Osteoblast (primary cell): ENCODE measurements at places on chromosomes 2 and 18. TPM values are rescaled to one million over a fixed set of nuclear protein-coding genes. Genes with fewer than 3 reads are reported as not detected.

The ATF2 gene
- total RNA-seq: 80.7 and 81.3 TPM in 2 replicates

- DNase-seq: peak; percentile 31
These were observed 39.9 kb downstream of the STK17B start for GRCh38 chr2:196131384-196131937.

GRCh38 chr2:222671259-222672067 lies at the start of gene MOGAT1:
TSS of gene MOGAT1 (plus strand) at chr2:222671658. CDS start at chr2:222671786, 128 bp downstream.
- DNase-seq: peak; percentile 90

The FBXO41 gene
- 0.29 and 0.36 TPM in 2 replicates for total RNA-seq

- no peak for DNase-seq
These were observed 60.2 kb downstream of the PRPF40A start for GRCh38 chr2:152657043-152657442.

DNA sequence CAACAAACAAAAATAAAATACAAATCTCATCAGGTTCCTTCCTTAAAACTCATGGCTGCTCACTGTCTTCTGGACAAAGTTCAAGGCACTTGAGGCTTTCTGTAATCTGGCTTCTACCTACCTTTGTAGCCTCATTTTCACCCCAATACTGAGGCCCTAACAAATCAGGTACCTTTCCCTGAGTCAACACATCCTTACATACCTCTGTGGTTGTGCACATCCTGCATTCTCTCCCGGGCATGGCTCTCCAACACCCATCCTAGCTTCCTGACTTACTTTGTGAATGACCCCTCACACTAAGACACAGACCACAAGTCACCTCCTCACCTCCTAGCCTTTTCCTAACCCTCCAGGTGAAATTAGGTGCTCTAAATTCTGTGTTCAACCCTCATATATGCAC lies 190.9 kb downstream of the PID1 start:
- no peak for DNase-seq

GRCh38 chr2:118032169-118033013 lies 18.5 kb upstream of the CCDC93 start:
- peak; percentile 26 for DNase-seq

DNA sequence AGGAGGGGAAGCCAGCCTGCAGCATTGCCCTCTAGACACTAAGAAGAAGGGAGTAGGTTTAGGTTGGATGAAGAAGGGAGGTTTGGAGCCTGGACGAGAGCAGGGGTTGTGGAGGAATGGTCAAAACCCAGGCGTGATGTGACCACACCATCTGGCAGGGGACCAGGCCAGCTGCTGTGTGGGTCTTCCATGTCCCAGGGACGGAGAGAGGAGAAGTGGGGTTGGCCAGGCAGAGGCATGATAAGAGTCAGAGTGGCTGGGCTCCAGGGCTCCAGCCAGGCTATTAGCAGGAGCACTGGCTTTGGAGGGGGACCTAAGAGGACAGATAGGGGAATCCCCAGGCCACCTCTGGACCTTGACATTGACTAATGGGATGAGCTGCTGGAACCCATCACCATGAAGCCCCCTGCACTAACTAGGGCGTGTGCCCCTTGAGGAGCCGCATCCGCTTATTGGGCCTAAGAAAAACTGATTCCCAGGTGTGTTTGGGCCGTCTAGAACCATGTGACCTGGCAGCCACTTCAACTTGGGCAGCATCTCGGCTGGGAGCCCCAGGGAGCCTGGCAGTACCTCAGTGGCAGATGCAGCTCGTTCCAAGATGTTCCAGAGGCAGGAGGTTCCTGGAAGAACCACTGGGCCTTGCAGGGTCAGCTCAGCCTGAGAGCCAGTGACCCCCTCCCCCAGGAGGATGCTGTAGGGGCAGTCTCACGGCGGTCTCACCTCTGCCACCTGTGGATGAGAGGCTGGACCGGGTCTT lies 235.1 kb downstream of the AGAP1 start:
- no peak for DNase-seq

GRCh38 chr2:202060218-202060617 lies 12.8 kb upstream of the KIAA2012 start:
- peak; percentile 23 for DNase-seq

The SNED1 gene
- 94.8 and 127 TPM in 2 replicates for total RNA-seq

The TTLL4 gene
- total RNA-seq: 13.0 and 15.6 TPM in 2 replicates

GRCh38 chr2:31694444-31694843 lies 113.7 kb upstream of the SRD5A2 start:
- DNase-seq: no peak

The TXNDC2 gene
- 0.29 and 0.36 TPM in 2 replicates for total RNA-seq

GRCh38 chr2:8677646-8678592 lies 3.9 kb upstream of the ID2 start:
- DNase-seq: peak; percentile 96

The CHN1 gene
- 33.7 and 54.5 TPM in 2 replicates for total RNA-seq

DNA sequence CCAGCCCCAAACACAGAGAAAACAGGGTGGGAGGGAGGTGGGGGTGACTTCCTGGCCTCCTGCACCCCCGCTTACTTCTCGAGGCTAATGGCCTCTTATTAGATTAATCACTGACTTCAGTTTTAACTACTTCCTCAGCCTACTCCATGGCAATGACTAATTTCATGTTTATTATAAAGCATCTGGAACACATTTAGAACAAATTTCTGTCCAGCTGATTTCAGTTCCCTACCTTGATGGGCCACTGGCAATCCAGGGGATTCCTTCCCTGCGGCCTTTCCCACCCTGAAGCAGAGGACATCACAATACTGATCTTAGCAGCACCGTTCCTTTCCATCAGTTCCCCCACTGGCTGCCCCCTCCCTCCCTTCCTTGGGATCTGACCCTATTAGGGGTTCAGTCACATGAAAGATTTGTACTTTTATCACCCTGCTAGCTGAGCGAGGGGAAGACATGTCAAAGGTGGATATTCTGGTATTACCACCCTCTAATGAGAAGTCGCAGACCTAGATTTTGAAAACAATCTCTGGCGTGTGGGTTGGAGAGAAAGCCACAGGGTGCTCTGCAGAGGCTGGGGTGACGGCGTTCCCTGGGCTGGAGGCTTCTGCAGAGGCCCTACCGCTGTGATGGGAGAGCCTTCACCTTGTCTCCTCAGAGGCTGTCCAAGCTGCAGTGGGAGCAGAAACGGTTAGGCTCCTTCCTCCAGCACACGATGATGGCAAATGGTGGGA lies 67.6 kb downstream of the KIAA2012 start:
- peak; percentile 91 for DNase-seq

DNA sequence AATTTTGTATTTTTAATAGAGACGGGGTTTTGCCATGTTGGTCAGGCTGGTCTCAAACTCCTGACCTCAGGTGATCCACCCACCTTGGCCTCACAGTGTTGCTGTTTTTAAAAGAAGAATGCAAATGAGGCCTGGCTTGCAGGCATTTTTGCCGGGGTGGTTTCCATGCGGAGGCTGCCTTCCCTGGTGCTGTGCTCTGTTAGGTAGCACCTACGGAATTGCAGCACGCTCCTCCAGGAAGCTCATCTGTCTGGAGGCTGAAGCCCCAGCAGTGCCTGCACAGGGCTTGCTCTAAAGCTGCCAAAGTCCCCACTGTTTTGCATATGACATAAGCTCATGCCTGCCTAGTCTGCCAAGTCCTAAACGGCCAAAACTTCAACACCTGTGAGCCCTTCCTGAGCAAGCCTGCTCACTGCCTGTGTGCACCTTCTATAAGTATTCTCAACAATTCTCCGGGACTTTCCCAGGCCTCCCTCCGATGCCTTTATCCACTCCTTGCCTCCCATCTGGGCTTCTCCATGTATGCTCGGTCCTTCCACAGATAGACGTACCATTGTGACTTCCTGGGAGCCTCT lies 551.3 kb upstream of the RAB6C start:
- DNase-seq: peak; percentile 62

The WDSUB1 gene
- total RNA-seq: 12.7 and 13.8 TPM in 2 replicates

DNA sequence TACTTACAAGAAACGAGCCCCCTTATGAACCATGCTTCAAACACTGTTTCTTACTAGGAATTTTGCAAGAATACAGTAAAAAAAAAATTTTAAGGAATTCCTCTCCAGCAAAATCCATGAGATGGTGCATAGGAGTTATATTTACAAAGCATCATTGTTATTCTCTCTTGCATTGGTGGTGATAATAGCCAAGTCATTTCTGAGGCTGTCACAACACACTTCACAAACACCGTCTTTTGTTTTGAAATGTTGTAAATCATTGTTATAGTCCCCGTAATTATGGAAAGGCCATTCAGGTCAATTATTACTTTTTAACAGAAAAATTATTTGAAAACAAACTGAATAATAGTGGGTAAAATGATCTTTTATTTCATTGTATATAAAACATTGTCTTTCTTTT lies 60.1 kb downstream of the DYNC1I2 start:
- no peak for DNase-seq

- DNase-seq: no peak
These were observed 7.7 kb upstream of the SP140L start for GRCh38 chr2:230319211-230319862.

- DNase-seq: no peak
These were observed 271.5 kb downstream of the HRH4 start for GRCh38 chr18:24731981-24732380.

GRCh38 chr2:219396863-219397457 lies 9.2 kb upstream of the DNPEP start:
- no peak for DNase-seq

DNA sequence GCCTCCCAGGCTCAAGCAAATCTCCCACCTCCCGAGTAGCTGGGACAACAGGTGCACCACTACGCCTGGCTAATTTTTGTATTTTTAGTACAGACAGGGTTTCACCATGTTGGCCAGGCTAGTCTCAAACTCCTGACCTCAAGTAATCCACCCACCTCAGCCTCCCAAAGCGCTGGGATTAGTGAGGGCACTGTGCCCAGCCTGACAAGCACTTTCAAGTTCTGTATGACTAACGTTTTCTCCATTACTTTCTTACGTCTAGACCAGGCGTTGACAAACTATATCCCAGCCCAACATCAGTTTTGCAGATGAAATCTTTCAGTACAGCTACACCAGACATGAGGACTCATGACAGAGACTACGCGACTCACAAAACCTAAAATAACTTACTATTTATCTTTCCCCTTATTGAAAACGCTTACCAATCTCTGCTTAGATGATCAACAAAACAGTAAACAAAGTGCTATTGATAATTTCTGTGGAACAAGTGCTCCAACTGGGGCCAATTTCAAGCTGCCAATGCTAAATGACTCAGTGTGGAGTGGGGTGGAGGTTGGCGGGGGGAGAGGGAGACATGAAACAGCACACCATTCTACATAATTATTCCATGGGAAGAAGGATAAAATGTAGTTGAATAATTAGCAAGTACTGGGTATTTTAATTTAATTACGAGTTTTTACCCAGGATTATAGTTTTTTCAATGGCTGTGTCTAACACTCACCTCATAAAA lies 59.1 kb downstream of the SAP130 start:
- DNase-seq: no peak

GRCh38 chr2:105239924-105240323 lies 1.6 kb upstream of the GPR45 start:
- DNase-seq: peak; percentile 97

GRCh38 chr2:97676620-97677019 lies 7.1 kb downstream of the C2orf92 start:
- no peak for DNase-seq

DNA sequence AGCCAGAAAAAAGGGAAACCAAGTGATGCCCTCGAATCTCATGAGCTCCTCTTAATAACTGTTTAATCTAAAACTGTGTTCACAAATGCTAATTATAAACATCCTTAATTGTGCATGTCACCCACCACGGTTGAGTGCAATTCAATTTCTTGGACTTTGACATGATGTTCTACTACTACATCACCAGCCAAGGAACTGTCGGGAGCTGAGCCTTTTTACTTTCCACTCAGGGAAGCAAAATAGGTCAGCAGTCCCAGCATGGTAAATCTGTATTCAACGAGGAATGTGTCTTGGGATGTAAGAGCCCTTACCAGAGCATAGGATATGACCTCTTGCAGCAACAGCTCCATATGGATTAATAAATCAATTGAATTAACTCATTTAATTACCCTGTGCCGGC lies 20.8 kb upstream of the REG3G start:
- DNase-seq: no peak

The ATOH8 gene
- total RNA-seq: 18.6 and 35.1 TPM in 2 replicates

The HOXD3 gene
- total RNA-seq: 1.1 and 2.1 TPM in 2 replicates

GRCh38 chr2:230870544-230871360 lies 6.0 kb downstream of the ITM2C start:
- DNase-seq: peak; percentile 78

DNA sequence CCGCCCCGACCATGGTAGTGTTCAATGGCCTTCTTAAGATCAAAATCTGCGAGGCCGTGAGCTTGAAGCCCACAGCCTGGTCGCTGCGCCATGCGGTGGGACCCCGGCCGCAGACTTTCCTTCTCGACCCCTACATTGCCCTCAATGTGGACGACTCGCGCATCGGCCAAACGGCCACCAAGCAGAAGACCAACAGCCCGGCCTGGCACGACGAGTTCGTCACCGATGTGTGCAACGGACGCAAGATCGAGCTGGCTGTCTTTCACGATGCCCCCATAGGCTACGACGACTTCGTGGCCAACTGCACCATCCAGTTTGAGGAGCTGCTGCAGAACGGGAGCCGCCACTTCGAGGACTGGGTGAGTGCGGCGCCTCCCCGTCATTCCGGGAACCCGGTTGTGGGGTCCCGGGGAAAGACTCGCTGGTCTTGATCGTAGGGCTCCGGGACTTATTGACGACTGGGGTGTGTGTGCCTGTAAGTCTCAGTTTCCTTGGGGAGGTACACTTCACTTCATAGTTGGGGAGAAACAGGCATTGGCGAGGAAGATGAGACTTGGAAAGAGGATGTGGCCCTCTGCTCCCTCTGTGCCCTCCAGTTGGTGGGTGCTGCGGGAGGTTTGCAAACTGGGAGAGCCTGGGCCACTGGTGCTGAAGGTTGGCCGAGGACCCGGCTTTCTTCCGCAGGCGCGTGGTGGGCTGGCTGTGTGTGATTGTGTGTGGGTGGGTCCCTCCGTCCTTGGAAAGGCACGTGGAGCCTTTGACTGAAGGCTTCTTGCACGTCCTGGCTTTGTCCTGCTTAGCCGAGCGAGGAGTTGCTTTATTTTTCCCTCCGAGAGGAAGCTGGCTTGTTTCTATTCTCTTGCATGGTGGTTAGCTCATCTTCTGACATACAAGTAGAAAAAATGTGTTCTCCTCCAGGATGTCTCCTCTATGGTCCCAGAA lies 886 bp downstream of the PRKCE start:
- peak; percentile 81 for DNase-seq

The DNMT3A gene
- 14.7 and 18.5 TPM in 2 replicates for total RNA-seq

GRCh38 chr2:180352620-180353019 lies 345.5 kb upstream of the CWC22 start:
- no peak for DNase-seq

The DSG3 gene
- 1.4 and 1.8 TPM in 2 replicates for total RNA-seq

The IL36B gene
- not detected in 2 replicates for total RNA-seq

The SPATS2L gene
- 74.6 and 85.2 TPM in 2 replicates for total RNA-seq

The HOXD9 gene
- 0.36 and 0.59 TPM in 2 replicates for total RNA-seq

- no peak for DNase-seq
These were observed 1548.8 kb upstream of the LRRTM1 start for GRCh38 chr2:81853341-81853740.
